CD4-positive, alpha-beta T cell (primary cell): ENCODE measurements at places on chromosomes 16 and 17. TPM values are rescaled to one million over a fixed set of nuclear protein-coding genes. Genes with fewer than 3 reads are reported as not detected.

Gene TNFAIP1
- total RNA-seq = 12.1 TPM

Gene YPEL2
- total RNA-seq = 71.6 TPM

Gene NHERF2
- total RNA-seq = 2.0 TPM

Gene IFI35
- total RNA-seq = 23.0 TPM

Gene DPEP3
- 0.53 TPM for total RNA-seq
